ENCODE measurements at places on chromosomes 12 and 14.

DNA sequence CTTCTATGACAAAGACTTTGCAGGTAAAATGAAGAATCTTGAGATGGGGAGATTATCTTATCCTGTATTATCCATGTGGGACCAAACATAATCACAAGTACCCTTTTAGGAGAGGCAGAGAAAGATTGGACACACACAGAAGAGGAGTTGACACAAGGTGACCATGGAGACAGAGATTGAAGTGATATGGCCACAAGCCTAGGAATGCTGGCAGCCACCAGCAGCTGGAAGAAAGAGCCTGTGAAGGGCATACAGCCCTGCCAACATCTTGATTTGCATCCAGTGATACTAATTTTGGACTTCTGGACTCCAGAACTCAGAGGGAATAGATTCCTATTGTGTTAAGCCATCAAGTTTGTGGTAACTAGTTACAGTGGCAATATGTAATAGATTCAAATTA lies 78.1 kb downstream of the RPS29 start:
- DNase-seq: no peak

DNA sequence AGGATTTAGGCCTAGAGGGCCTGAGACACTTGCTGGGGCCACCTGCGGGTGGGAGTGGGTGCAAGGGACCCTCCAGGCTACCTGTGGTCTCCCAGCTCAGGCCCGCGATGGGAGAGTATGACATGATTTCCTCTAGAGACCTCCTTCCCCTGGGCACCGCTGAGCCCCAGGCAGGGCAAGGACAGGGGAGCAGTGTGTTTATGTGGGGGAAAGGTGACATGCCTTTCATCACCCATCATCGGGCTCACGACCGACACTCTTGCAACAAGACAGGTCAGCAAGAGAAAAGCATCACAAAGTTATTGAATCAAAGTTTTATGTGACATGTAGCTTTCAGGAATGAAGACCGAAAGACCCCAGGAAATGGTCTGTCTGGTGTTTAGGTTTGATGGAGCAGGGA lies 19.9 kb downstream of the SH2B3 start:
- DNase-seq: no peak

GRCh38 chr14:23062002-23062401 lies 4.7 kb upstream of the CDH24 start:
- no peak for DNase-seq

DNA sequence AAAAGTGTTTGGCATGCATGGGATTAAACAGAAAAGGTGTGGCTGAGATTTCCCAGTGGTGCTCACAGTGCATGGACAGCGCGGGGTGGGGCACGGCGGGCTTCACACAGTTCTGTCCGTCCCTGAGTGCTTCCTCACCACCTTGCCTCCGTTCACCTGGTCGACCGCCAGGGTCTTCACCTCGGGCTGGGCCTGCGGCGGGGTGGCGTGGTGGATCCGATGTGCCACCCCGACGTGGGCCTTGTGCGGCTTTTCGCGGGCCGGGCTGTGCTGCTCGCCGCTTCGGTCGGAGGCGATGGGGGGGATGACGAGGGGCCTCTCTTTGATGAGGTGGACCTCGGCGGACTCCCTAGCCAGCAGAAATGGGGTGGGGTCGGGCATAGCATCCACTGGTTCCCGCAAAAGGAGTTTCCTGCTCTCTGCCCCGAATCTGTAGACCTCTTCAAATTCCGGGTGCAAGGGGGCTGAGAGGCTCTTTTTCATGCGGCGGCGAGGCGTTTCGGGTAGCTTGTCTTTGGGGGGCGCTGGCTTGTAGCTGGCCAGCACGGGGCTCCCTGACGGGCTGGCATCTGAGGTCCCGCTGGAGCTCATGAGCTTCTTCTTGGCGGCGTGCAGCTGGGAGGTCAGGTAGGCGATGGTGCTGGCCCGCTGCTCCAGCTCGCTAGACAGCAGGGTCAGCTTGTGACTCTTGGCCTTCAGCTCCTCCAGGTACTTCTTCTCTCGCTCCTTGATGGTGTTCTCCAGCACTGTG lies 35.5 kb downstream of the CCDC92 start:
- DNase-seq: no peak

DNA sequence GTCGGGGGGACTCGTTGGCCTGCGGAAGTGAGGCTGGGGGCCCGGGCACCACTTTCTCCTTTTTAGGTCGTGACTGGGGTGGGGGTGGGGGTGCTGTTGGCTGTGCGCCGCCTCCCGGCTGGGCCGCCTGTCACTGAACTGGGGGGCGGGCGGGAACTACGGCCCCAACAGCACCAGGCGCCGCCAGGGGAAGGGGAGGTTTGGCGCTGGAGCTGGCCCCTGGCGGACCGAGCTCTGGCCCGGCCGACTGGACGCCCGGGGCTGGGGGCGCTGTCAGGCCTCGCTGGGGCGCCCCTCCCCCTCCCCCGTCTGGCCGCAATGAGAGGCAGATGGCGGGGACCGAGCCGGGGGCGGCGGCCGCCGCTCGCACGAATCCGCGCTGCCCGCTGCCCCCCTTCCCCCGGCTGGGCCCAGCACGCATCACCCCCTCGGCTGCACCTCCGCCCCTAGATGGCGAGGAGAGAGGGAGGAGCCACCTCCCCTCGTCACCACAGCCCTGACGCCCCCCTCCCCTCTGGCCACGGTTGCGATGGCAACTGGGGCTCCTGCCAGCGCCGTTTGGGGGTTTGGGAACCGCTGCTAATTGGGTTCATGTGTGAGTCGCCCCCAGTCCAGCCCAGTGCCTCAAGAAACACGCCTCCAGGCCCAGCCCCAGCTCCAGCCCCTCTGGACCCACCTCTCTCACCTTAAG lies 723 bp downstream of the NFATC4 start:
- DNase-seq: no peak

DNA sequence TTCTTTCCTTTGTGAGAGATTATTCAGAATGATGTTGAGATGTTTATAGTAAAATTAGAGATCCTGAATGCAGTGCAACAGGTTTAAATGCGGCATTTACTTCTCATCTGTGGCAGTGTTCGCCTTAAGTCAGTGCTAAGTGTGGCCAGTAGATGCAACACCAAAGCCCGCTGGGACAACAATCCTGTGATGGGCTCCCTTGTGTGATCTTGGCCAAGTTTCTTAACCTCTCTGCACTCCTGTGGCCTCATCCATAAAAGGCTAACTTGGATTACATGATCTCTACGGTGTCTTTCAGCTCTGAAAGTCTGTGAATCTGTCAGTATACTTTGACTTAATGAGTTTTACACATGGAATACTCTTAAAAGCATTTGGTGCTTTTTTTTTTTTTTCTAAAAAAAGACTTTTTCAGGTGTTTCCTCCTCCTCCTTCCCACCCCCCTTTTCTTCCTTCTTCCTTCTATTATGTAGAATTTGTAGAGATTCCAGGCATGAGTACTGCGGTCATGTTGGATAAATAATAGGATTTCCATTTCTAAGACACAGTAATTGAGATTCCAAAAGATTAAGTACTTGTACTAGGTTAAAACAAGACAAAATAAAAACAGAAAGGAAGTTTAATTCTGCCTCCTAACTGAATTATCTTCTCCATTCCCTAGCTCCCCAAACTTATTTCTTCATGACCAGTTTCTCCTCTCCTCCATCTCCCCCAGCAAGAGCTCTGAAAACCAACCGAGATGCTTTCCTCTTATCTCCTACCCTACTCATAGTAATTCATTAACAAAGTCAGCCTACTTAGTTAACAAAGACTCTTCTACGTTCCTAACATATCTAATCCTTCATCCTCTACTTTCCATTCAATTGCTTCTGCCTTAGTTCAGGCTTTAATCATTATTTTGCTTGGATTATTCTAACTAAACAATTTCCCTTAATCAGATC lies 42.2 kb upstream of the NAV3 start:
- DNase-seq: no peak

DNA sequence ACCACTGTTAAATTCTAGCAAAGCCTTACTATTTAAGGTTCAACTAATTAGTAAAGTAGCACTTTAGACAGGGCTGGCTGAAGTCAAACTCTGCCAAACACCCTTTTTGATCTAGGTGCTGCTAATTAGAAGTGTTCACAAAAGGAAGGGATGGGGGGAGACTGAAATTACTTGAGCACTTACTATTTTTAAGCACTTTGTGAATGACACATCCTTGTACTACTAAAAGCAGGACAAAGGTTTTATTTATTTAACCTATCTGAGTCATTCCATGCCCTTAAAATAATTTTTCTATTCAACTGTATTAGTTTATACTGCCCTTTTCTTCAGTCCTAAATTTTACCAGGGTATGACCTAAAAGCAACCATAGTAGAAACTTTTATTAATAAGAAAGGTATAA lies 20.1 kb downstream of the MBIP start:
- DNase-seq: no peak

- peak; percentile 79 for DNase-seq
These were observed 139.1 kb downstream of the SPTSSA start for GRCh38 chr14:34322940-34323418.

- no peak for DNase-seq
These were observed 108.5 kb upstream of the PLXNC1 start for GRCh38 chr12:94039914-94040313.

GRCh38 chr12:22480016-22480415 lies 64.3 kb downstream of the C2CD5 start:
- no peak for DNase-seq

DNA sequence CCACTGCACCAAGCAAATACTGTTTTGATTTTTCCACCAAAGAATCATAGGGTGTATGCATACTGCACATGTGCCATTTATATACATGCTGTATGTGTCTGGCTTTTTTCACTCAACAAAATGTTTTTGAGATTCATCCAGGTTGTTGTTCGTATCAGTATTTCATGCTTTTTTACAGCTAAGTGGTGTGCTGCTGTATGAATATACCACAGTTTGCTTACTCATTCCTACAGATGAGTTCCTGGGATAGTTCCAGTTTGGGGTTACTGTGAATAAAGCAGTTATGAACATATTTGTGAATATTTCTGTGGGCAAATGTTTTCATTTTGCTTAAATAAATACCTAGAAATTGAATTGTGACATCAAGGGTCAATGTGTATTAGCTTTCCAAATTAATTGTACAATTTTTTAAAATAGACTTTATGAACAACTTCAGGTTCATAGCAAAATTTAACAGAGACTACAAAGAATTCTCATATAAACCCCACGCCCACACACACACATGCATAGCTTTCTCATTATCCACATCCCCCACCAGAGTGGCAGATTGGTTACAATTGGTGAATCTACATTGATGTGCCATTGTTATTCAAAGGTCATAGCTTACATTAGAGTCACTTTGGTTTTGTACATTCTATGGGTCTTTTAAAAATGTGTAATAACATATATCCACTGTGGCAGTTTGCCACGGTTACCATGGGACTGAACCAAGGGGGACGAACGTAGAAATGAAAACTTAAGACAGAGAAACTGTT lies 6.9 kb upstream of the KRT6A start:
- DNase-seq: no peak

DNA sequence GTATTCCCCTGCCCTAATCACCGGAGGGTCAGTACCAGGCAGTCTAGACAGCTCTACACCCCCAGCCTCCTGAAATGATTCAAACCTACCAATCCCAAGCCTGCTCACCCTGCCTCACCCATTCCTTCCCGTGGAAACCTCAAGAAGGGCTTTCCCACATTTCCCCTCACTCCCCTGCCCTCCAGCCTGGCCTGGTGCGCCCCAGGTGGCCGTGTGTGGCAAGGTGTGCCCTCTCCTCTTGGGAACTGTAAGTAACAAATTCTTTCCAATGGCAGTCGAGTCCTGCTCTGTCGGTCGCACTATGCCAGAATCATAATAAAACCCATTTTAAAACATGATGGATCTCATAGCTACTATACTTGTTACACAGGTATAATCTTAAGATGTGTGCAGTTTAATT lies 13.9 kb upstream of the DEGS2 start:
- no peak for DNase-seq

GRCh38 chr12:54037360-54038283 lies 4.8 kb downstream of the HOXC5 start:
- DNase-seq: no peak

DNA sequence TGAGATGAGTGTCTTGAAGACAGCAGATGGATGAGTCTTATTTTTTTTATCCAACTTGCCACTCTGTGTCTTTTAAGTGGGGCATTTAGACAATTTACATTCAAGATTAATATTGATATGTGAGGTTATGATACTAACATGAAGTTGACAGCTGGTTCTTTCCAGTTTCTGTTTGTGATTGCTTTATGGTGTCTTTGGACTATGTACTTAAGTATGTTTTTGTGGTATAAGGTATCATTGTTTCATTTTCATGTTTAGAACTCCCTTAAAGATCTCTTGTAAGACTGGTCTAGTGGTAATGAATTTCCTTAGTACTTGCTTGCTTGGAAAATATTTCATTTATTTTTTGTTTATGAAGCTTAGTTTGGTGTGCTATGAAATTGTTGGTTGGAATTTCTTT lies 550.3 kb upstream of the NOVA1 start:
- no peak for DNase-seq

GRCh38 chr14:42378274-42378673 lies 771.6 kb downstream of the LRFN5 start:
- DNase-seq: no peak

DNA sequence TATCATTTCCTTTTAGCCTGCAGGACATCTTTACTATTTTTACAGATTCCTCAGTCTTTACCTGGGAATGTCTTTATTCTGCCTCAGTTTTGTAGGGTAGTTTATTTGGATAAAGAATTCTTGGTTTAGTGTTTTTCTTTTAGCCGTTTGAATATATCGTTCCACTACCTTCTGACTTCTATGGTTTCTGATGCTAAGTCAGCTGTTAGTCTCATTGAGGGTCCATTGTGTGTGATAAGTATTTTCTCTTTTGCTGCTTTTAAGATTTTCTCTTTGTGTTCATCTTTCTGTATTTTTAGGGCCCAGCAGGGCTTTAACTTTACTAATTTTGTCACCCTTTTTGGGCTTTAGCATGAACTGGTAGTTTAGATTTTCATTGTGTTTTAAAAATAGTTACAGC lies 113.5 kb downstream of the MNAT1 start:
- DNase-seq: no peak

GRCh38 chr12:117235261-117235660 lies 45.0 kb upstream of the FBXO21 start:
- DNase-seq: no peak

GRCh38 chr14:104550861-104551728 lies 28.5 kb upstream of the C14orf180 start:
- DNase-seq: no peak

DNA sequence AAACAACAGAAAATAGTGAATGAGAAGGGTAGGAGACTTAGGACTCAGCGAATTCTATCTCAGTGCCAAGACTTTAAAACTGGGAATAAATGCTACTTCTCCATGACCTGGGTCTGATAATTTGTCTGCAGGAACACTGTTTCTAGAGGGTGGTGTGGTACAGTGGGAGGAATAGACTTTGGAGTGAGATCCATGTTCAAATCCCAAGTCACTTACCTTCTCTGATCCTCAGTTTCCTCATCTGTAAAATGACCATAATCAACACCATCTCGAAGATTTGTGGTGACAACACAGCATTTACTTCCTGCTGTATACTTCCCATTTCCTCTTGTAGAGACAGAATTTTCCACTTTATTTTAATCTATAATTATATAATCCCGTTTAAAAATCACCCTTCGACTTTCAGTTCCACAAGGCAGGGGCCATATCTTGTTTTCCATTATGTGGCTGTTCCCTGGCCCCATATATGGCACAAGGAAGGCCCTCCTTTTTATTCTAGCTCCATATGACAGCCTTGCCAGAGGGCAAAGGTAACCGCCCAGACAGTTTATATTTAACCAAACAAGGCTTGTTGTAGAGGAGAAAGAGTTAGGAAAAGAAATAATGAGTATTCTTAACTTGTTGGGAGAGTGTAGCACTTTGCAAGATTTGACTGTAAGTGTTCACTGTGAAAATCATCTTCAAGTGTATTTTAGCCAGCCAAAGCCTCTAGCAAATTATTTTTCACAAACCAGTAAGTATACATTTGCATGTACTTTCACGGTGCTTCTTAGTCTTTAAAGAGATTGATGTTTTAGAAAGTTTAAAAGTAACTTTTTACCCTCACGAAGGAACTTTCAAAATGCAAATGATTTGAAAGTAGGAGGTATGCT lies 243.1 kb downstream of the AKAP6 start:
- no peak for DNase-seq

Data from stimulated activated CD4-positive, alpha-beta T cell treated with anti-CD3 and anti-CD28 coated beads, Interleukin-4, amount 100 ng/mL, for 24 hours (primary cell).